Kidney epithelial cell (primary cell): ENCODE measurements at places on chromosomes 11 and 22. TPM values are rescaled to one million over a fixed set of nuclear protein-coding genes. Genes with fewer than 3 reads are reported as not detected.

DTX4 gene
- total RNA-seq: 7.4 and 9.1 TPM in 2 replicates

VWA5A gene
- total RNA-seq: 26.6 and 33.4 TPM in 2 replicates

KCNJ11 gene
- 1.2 and 1.3 TPM in 2 replicates for total RNA-seq

VEGFB gene
- 54.7 and 61.4 TPM in 2 replicates for total RNA-seq

MMP12 gene
- total RNA-seq: 0.07 TPM in 1 of 2 replicates, not detected in the other

GUCY1A2 gene
- 1.6 and 2.0 TPM in 2 replicates for total RNA-seq

NELL1 gene
- 0.14 and 0.17 TPM in 2 replicates for total RNA-seq

SIRT3 gene
- total RNA-seq: 11.4 and 11.8 TPM in 2 replicates

OR5A2 gene
- not detected in 2 replicates for total RNA-seq

PLA2G3 gene
- total RNA-seq: 0.46 and 0.48 TPM in 2 replicates

- no peak for DNase-seq
These were observed 52.1 kb downstream of the ALG9 start for GRCh38 chr11:111819161-111819828.

DNA sequence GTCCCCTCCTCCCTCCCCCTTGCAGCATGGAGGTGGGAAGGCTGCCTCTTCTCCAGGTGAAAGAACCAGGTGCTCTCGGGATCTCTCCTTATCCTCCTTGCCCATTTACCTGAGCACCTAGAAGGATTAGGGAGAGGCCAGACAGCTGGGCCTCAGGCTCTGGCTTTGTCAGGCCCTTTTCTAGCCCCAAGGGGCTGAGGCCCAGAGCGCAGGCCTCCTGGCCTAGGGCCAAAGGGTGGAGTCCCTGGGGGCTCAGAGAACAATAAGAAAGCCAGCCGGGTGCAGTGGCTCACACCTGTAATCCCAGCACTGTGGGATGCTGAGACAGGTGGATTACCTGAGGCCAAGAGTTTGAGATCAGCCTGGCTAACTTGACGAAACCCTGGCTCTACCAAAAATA, 5.4 kb upstream of the TTLL1 start:
- no peak for DNase-seq

- no peak for DNase-seq
These were observed 26.2 kb downstream of the TRIM66 start for GRCh38 chr11:8656291-8656690.

DNA sequence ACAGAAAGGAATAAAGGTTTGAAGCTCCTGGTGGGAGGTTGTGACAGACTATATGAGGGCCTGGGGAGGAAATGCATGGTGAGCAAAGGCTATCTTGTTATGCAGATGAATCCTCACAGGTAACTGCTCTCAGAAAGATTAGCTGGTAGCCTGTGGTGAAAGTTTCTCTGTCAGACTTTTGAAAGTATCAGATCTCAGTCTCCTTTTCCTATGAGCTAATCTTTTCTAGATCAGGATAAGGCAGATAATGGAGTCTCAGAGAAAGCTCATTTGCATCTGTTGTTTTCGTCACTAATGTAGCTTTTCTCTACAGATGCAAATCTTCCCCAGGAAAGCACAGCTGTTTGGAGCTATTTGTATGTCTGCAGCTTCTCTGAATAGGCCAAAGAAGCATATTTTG, 21.0 kb upstream of the OR6X1 start:
- no peak for DNase-seq

DNA sequence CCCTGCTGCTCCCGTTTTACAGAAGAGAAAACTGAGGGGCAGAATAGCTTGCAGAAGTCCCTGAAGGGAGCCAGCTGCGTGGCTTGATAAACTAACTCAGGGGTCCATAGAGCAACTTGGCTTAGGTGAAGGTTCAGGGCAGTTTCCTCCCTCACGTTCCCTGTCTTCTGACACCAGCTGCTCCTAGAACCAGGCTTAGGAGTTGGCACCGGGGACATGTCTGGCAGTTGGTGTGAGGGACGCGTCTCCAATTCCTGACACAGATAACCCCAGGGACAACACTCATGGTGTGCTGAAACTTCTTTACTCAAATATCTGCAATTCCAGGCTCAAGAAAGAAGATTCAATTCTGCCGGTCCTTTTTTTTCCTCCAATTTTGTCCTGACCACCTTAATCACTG, 85.7 kb downstream of the DSCAML1 start:
- no peak for DNase-seq

GRCh38 chr11:62024936-62025486, 57.6 kb upstream of the FTH1 start:
- DNase-seq: no peak

- DNase-seq: no peak
These were observed 39.4 kb downstream of the MICAL2 start for GRCh38 chr11:12149672-12150225.

- no peak for DNase-seq
These were observed 199.9 kb downstream of the FAM181B start for GRCh38 chr11:82533628-82534327.

GRCh38 chr11:118608360-118609227, 1.2 kb downstream of the PHLDB1 start:
- no peak for DNase-seq

- no peak for DNase-seq
These were observed 198.4 kb upstream of the SESN3 start for GRCh38 chr11:95429376-95429907.

DNA sequence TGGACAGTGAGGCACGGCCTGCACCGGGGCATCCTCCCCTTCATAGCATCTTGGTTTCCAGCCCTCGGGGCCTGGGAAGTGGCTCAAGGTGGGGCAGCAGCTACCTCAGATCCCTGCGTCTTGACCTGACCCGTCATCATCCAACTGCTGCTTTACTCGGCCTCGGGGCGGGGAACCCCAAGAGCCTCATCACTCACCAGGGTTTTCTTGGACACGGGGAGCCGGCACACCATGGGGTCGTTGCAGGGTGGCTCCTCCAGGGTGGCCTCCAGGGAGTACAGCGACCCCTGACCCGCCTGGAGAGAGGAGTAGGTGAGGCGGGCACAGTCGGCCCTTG, 651 bp downstream of the CTSF start:
- DNase-seq: no peak

- no peak for DNase-seq
These were observed 26.1 kb upstream of the KRTAP5-6 start for GRCh38 chr11:1670905-1671371.

GRCh38 chr11:44017443-44018126, 30.2 kb upstream of the ACCSL start:
- no peak for DNase-seq

GRCh38 chr11:65003282-65003681, 6.5 kb upstream of the BATF2 start:
- DNase-seq: no peak

DNA sequence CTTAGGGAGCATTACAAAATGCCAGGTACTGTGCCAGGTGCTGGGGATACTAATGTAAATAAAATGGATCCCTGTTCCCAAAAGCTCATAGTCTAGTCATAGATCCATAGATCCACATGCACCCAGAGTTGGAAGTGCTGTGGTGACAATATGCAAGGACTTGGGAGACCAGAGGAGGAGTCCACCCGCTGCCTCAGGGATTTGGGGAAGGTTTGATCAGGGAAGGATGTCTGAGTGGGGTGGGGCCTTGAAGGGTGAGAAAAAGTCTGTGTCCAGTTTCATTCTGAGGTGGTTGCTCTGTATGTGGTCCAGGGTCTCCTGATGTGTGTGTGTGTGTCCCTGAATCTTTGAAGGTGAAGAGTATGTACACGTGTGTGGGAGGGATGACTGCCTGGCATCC, 9.2 kb downstream of the SOX10 start:
- DNase-seq: no peak

DNA sequence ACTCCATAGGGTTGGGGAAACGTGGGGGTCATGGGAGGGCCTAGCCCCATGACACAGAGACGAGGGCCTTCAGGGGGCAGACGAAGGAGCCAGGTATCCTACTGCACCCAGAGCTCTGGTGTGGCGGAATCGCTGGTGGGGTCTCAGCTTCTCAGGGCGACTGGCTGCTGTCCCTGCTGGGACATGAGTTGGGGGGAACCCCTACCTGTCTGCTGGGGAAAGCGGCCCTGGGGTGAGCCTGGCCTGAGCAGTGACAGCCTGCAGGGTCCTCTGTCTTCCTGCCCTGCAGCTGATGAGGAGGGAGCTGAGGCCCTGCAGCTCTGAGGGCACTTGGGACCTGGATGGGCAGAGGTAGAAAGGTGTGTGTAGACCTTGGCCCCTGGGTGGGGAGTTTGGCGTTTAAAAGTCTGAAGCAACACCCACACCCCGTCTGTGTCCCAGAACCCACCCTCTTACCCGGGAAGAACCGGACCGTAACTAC, 33.6 kb upstream of the GRAMD4 start:
- DNase-seq: no peak

DNA sequence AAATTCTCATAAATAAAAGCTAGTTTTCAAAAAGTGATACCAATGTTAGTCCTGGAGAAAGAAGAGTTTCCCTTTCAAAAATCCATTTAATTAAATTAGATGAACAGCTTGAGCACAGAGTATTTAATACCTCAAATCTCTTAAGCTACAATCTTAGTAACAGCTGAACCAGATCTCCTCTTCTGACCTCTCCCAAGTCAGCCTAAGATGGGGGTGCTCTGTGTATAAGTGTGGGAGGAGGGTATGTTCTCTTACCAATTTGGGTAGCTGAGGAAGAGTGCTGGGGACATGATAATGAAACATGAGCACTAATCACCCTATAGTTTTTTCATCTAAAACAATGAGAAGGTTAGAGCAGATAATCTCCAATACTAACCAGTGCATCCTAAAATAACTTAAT, 9.6 kb downstream of the TPH1 start:
- DNase-seq: no peak

GRCh38 chr11:36699271-36699670, 101.2 kb upstream of the RAG2 start:
- DNase-seq: no peak

GRCh38 chr11:9574622-9575259, 1.3 kb downstream of the WEE1 start:
- no peak for DNase-seq

DNA sequence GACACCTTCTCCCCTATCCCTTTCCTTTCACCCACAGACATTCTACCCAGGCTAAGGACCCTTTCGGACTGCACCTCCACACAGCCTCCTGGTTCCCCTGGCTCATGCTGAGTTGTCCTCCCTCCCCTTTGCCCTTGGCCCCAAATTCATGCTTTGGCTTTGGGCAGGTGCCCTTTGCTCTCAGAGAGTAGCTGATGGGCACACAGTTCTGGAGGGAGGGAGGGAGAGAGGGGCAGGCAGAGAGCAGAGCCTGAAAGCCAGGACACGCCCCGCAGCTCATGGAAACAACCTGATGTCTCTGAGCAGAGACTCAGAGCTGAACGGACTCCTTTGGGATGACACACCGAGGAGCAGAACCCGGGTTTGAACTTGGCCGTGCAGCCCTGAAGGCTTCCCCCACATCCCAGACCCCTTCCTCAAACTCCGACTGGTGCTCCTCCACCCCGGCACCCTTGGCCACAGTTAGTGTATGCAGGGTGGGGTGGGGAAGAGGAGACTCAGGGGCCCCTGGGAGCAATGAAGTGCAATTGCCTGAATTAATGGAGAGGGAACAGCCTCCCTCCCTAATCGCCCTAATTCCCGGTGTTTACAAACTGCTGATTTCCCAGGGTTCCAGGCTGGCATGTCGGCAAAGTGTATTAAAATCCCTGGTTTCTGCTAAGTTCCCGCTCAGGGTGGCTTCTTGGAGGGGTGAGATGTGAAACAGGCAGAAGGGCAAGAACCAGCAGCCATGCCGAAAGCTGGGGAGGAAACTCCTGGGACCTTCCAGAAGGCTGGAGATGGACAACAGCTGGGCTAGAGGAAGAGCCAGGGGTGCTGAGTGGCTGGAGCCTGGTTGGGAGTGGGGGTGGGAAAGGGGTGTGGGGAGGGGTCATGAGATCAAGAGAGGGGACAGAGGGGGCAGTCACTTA, 71.2 kb upstream of the SHISAL1 start:
- DNase-seq: no peak

- no peak for DNase-seq
These were observed 36.4 kb upstream of the CARD16 start for GRCh38 chr11:105081412-105082150.
